ENCODE measurements at places on chromosomes 4 and X.
A peak's percentile ranks its signal among the peaks of the same experiment; 100 is the strongest.

- DNase-seq: no peak
Measured at GRCh38 chr4:54553001-54553400, 104.8 kb upstream of the KIT start.

DNA sequence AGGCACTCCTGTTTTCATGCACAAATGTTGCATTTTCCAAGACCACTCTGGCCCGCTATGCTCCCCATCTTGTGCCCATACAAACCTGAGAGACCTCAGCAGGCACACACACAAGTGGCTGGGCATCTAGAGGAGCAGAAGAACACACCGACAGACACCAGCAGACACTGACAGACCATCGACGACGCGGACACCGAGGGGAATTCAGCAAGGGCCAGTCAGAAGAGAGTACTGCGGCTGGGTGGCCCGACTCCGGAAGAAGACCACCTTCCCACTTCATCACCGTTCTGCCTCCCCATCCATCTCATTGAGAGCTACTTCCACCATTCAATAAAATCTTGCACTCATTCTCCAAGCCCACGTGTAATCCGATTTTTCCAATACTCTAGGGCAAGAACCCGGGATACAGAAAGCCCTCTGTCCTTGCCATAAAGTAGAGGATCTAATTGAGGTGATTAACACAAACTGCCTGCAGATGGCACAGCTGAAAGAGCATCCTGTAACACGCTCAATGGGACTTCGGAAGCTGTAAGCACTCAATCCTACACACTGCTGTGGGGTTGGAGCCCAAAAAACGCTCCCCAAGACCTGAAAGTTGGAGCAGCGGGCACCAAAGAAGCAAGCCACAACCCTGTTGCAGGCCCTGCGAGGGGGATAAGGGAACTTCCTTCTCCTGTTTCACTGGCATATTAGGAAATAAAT lies 780.9 kb downstream of the ARAP2 start:
- no peak for DNase-seq

GRCh38 chrX:67614423-67614822 lies 70.6 kb downstream of the AR start:
- no peak for DNase-seq

DNA sequence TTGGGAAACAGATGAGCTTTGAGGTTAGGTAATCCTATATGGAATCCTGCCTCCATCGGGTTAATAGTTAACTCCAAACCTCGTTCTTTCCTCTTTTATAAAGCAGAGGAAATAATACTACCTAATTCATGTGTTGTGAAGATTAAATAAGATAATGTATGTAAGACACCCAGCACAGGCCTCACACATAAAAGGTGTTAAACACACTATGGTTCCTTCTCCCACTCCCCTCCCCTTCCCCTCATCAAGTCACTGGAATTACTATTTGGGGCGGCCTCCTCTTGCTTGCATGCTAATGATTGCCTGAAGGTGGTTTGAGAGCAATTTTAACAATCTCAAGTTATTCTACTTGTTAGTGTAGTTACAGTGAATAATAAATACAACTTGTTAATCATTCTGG lies 404.4 kb upstream of the RASGEF1B start:
- no peak for DNase-seq

DNA sequence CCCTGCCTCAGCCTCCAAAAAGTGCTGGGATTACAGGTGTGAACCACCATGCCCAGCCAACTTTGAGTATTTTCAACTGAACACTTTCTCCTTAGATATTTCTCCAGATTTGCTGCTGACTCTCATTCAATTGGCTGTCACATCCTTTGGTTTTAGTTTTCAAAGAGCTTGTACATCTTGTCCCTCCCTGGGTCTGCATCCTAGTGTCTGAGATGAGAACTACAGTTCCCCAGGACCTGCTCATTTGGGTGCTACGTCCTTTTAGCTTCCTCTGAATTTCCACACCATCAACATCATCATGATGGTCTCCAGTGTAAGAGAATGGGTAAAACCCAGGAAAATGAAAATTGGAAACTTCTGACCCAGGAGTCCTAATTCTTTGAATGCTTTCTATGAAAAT lies 312.9 kb downstream of the NLGN4X start:
- no peak for DNase-seq

DNA sequence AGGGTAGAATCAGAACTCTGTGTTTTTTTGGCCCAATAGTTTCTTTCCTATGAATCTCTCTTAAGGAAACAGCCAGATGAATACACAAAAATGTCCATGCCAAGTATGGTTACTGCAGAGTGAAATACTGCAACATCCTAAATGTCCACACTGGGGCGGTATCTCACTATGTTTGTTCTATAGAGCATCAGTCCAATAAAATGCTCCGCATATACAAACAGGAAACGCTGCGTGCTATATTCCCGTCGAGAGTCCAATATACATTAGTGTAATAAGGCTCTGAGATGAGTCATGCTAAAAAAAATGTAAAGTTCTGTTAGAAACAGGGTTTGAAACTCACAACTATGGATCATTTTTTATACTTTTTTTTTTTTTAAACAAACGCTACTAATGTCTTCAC lies 72.9 kb upstream of the ENOX2 start:
- peak; percentile 21 for DNase-seq

GRCh38 chrX:39398215-39398962 lies 597.1 kb downstream of the MID1IP1 start:
- DNase-seq: no peak

DNA sequence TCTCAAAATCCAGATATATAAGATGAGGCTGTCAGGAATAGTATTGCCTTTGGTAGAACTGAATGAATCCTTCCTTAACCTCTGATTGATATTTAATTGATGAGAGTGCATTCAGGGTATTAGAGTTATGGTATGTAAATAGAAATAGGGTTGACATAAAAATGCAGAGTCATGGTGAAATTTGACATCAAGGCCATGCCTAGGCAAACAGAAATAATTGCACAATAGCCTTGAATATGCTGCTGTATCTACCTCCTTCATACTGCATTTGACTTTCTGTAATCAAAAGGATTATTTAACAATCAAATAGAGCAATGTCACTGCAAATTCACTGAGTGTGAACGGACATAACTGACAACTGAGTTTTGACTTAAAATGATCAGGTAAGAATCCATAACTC lies 1316.3 kb downstream of the STIM2 start:
- DNase-seq: no peak

GRCh38 chrX:4622486-4623167 lies 909.2 kb upstream of the PRKX start:
- no peak for DNase-seq

DNA sequence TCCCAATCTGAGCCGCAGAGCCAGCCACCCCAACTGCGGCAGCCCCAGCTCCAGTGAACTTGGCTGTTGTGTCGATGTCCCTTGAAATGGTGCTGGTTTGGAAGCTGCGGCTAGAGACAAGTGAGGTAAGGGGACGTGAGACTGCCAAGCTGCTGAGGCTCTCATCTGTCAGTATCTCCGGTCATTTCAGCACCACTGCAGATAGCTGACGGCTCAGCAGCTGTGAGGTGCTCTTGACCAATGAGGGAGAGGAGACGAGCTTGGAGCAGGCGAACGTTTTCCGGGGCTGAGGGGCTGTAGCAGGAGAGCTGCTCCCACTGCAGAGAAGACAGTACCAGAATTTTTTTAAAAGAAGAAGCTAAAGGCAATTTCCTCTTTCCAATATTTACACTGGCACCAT lies 175.5 kb upstream of the CASK start:
- no peak for DNase-seq
